NCI-H345 (cell line): ENCODE measurements at places on chromosomes 12 and 14.

DNA sequence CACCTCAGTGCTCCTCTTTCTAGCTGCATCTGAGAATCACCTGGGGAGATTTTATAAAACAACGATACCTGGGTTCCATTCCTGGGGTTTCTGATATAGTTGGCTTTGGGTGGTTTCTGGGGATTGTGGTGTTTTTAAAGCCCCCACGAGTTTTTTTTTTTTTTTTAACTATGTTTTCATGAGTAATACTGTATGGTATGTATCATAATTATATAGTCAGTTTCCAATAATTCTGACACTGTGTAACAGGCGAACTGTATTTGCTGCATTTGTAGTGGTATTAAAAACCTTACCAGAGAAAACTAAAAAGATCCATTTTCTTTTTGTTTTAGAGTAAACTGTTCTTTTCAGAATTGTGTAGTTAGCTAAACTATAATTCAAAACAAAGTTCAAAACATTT is 84.9 kb downstream of the SRGAP1 start:
- DNase-seq, result no peak

- DNase-seq, result no peak
Measured at GRCh38 chr12:53572134-53572758, 53.9 kb downstream of the ATF7 start.

DNA sequence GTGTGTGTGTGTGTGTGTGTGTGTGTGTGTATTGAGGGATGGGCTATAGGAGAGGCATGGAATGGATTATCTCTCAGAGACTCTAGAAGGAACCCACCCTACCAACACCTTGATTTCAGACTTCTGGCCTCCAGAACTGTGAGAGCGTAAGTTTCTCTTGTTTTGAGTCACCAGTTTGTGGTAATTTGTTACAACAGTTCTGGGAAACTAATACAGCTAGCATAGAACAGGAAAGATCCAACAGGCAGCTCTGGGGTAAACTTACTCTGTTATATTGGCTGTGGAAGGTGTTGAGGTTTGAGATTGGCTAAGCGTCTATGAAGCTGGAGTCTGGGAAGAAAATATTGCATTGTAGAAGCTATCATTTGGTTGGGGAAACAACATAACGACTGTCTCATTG is 334.3 kb downstream of the AACS start:
- DNase-seq, result no peak

- no peak for DNase-seq
Measured at GRCh38 chr12:91108196-91108755, 3.0 kb downstream of the LUM start.

DNA sequence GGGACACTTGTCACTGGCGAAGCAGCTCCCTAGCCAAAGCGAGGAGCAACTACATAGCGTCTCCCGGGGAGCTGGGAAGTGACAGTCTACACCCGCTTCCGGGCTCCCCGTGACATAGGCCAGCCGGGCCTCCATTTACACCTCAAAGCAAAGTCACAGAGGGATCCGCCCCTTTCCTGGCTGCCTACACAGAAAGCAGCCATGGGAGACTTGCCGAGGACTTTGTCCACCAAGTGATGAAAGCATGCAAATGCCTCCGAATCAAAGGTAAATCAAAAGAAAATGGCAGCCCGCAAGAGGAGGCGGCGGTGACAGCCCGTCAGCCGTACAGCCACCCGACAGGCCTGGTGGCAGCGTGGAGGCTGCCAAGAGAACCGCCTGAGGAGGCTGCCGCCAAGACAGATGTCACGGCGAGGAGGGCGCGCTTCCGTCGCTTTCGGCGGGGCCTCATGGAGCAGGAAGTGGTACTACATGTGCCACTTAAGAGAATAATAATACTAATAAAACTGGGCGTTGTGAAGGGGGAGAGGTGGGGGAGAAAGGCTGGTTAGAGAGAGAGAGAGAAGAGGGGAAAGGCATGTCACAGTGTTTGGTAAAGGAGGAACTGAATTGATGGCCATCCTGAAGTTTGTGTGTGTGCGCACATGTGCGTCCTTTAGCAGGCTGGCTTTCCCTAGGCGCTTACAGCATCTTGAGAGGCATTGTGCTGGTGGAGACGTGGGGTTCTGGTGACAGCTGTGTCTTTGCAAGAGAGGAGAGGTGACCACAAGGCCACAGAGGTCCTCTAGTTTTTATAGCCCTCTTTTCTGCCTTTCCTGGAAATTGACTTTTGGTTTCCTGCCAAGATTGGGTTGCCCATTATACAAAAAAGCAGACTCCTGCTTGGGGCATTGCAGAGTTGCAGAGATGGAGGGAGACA is 661.7 kb downstream of the VRK1 start:
- DNase-seq, result no peak

DNA sequence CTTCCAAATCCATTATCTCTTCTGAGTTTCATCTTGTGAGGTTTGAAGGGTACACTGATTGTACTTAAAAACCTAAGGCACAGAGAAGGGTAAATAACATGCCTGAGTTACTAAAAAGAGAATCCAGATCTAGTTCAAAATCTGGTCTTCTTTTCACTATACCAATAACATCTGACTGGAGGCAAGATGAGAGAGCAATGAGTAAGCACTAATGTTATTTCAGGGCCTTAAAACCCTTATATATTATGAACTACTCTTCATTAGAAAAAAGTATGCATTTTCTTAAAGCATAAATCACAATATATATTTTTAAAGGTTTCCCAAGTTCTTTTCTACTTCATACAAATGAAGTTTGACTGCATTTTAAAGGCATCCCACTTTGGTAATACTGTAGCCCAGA is 60.2 kb downstream of the GXYLT1 start:
- DNase-seq, result no peak

DNA sequence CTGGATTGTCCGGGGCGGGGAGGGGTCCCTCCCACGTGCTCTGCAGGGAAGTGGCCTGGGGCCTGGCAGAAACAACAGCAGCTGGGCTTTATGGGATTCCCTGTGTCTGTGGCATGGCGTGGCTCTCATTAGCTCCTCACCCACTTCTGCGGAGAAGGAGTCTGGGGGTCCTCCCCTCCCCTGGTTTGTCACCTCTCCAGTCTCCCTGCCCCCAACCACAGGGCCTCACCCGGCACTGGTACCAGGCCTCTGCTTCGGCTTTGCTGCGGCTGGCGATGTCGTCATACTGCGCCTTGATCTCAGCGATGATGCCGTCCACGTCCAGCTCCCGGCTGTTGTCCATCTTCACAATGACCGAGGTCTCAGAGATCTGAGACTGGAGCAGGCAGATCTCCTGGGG is 6.4 kb downstream of the KRT82 start:
- DNase-seq, result no peak

GRCh38 chr12:20101046-20101445 is 267.3 kb upstream of the PDE3A start:
- DNase-seq, result no peak
